ENCODE measurements at places on chromosomes 12 and 14.

DNA sequence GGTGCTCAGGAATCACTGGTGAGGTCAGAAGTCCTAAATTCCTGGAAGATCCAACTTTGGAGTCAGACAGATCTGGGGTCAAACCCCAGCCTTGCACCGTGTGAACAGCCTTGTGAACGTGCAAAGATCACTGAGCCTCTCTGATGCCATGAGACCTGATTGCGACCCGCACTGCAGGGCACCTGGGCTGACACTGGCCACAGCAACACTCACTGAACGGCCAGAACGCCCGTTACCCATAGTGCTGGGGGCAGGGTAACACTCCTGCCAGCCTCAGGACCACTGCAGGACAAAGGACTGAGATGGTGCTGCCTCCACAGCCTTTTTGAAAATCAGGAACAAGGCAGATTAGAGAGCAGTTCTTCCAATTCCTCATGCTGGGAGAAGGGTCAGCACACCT, 28.3 kb downstream of the CHGA start:
- no peak for DNase-seq

- DNase-seq = no peak
These were observed 886.5 kb upstream of the FLRT2 start for GRCh38 chr14:84643446-84643845.

GRCh38 chr12:91663310-91663709, 480.7 kb upstream of the DCN start:
- DNase-seq = no peak

GRCh38 chr12:74349925-74350324, 187.7 kb upstream of the ATXN7L3B start:
- DNase-seq = no peak

DNA sequence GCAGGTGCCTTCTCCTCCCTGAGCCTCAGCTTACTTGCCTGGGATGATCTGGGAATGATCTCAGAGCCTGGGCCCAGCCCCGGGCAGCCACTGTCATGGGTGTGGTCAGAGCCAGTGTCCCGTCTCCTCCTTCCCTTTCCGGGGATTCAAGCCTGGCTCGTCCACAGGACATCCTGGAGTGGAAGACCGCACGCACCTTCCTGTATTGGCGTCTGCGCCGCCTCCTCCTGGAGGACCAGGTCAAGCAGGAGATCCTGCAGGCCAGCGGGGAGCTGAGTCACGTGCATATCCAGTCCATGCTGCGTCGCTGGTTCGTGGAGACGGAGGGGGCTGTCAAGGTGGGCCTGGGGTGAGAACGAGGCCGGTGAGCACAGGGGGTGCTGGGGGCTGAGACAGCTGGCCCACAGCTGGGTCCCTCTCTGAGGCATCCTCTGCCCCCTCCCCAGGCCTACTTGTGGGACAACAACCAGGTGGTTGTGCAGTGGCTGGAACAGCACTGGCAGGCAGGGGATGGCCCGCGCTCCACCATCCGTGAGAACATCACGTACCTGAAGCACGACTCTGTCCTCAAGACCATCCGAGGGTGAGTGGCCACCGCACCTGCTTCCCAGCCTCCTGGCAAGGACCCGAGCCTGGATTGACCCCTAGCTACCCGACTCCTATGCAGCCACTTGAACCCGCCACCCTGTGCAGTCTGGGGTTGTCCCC, 44.0 kb downstream of the FOXN4 start:
- DNase-seq = no peak

All from hippocampal formation (tissue), 2 donors.